Endodermal cell (in vitro differentiated cells): ENCODE measurements at places on chromosomes 2 and 18.

DNA sequence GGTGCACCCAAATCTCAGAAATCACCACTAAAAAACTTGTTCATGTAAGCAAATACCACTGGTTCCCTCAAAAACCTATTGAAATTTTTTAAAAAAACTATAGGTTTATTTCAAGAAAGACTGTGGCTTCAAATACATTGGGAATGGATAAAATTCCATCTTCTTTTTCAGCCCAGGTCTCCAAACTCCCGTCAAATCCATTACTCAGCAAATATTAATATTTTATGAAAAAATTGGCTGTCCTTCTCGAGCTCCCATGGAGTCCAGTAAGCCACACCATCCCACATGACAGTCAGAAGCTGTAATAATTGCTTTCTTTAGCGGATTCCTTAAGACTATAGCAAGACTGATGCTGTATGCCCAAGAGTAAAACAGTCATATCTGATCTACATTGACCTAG, 204.4 kb upstream of the DOK6 start:
- H3K27ac ChIP-seq, result no peak overlapping the region
- DNase-seq, result no peak
- no peaks in the 10 kb centered on the region for H3K4me1 ChIP-seq
- no peaks in the 10 kb centered on the region for H3K36me3 ChIP-seq

- H3K27ac ChIP-seq, result no peak overlapping the region
- H3K36me3 ChIP-seq, result peaks cover 40% of the 10 kb centered on the region
- DNase-seq, result peak; percentile 79
- H3K4me3 ChIP-seq, result no peak overlapping the region
- no peaks in the 10 kb centered on the region for H3K27me3 ChIP-seq
These were observed 41.8 kb downstream of the TGFBRAP1 start for GRCh38 chr2:105287692-105288091.

DNA sequence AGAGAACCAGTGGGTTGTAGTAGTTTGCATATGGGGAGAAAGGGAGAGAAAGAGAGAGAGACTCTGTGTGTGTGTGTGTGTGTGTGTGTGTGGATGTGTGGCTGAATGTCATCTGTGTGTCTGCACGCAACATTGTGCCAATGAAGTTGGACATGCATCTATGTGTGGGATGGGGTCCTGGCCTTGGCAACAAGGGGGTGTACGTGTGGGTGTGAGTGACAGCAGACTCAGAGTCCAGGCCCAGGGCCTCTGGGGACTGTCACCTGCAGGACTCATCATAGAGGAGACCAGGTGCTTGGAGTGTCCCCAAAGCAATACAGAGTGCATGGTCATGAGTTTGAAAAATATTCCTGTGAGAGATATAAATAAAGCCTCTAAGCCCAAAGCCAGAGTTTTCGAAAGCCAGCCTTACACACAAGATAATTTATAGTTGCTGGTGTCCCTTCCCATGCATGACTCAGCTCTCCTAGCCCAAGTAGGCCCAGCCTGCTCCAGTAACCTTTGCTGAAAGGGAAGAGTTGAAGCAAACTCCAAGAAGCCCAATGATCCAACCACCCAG, 59.9 kb downstream of the TNP1 start:
- DNase-seq, result no peak
- H3K27me3 ChIP-seq, result no peaks in the 10 kb centered on the region
- no peaks in the 10 kb centered on the region for H3K36me3 ChIP-seq
- no peak overlapping the region for H3K27ac ChIP-seq
- H3K4me1 ChIP-seq, result no peaks in the 10 kb centered on the region

- no peaks in the 10 kb centered on the region for H3K4me1 ChIP-seq
- no peaks in the 10 kb centered on the region for H3K27me3 ChIP-seq
- no peaks in the 10 kb centered on the region for H3K36me3 ChIP-seq
- no peak for DNase-seq
These were observed 48.0 kb upstream of the RAB1A start for GRCh38 chr2:65177751-65178442.

GRCh38 chr18:26700728-26701127, 152.4 kb upstream of the KCTD1 start:
- no peaks in the 10 kb centered on the region for H3K36me3 ChIP-seq
- H3K4me1 ChIP-seq, result peaks cover 15% of the 10 kb centered on the region
- peak overlapping the region; percentile 42 for H3K4me3 ChIP-seq

- no peaks in the 10 kb centered on the region for H3K27me3 ChIP-seq
- peaks cover 72% of the 10 kb centered on the region for H3K36me3 ChIP-seq
- no peak overlapping the region for H3K27ac ChIP-seq
- DNase-seq, result no peak
- no peaks in the 10 kb centered on the region for H3K4me1 ChIP-seq
These were observed 10.7 kb downstream of the MFF start for GRCh38 chr2:227335713-227336112.

DNA sequence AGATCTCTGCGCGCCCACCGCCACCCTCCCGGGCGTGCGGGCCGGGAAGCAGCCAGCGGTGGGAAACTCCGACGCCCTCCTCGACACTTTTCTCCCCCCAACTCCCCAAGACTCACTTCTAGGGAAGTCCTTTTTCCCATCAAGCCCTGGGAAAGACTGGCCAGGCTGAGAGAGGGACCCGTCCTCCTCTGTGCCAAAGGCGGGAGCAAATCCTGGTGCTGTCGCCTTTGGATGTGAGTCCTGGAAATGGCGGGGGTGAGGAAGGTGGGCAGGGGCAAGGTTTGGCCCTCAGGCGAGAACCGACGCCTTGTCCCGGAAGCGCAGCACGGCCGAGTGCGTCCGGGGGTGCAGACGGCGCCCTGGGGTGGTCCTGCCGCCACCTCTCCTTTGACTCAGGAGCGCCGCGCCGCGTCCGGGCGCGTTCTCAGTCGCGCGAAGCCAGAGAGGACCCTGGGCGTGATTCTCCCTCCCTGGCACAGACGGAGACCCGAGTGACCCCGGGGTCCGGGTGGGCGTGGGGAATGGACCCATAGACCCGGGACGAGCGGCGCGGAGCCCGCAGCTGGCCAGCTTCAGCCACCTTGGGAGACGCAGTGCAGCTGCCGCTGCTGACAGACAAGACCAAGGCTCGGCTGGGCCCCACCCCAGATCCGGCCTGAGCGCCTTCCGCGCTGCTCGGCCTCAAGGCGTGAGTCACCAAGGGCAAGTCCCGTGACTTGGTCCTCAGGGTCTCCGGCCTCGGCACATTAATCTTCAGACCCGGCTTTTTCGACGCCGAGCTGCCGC, 3.5 kb upstream of the LBX2 start:
- peak; percentile 90 for DNase-seq
- peak overlapping the region; percentile 76 for H3K4me3 ChIP-seq
- H3K4me1 ChIP-seq, result peaks cover 4% of the 10 kb centered on the region
- H3K27me3 ChIP-seq, result peaks cover 80% of the 10 kb centered on the region
- H3K27ac ChIP-seq, result no peak overlapping the region

- H3K4me3 ChIP-seq, result no peak overlapping the region
- no peak for DNase-seq
- no peak overlapping the region for H3K27ac ChIP-seq
These were observed 20.2 kb downstream of the NFE2L2 start for GRCh38 chr2:177244244-177244771.

DNA sequence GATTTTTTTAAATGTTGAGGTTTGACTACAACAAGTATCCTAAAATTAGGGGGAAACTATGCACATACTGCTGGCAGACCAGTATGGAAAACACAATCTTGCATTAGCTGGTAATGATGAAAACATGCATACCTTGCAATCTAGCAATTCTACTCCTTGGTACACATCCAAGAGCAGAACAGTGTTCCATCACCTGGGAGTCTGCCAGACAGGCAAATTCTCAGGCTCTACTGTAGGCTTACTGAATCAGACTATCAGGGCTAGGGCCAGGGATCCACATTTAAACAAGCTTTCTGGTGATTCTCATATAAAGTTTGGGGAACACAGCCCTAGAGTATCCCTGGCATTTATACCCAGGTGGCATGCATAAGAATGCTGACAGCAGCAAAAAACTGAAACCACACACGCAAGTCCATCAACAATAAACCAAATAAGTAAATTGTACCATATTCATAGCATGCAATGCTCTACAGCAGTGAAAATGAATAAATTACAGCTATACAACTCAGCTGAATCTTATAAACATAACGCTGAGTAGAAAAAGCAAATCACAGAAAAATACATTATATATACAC, 13.6 kb downstream of the CDH2 start:
- DNase-seq, result no peak
- H3K4me1 ChIP-seq, result peaks cover 53% of the 10 kb centered on the region
- H3K36me3 ChIP-seq, result peaks cover 69% of the 10 kb centered on the region
- peak overlapping the region; percentile 58 for H3K4me3 ChIP-seq
- no peaks in the 10 kb centered on the region for H3K27me3 ChIP-seq

- H3K36me3 ChIP-seq, result no peaks in the 10 kb centered on the region
- H3K27me3 ChIP-seq, result no peaks in the 10 kb centered on the region
- H3K4me3 ChIP-seq, result no peak overlapping the region
- H3K27ac ChIP-seq, result no peak overlapping the region
These were observed 153.3 kb upstream of the KYNU start for GRCh38 chr2:142724186-142724585.

DNA sequence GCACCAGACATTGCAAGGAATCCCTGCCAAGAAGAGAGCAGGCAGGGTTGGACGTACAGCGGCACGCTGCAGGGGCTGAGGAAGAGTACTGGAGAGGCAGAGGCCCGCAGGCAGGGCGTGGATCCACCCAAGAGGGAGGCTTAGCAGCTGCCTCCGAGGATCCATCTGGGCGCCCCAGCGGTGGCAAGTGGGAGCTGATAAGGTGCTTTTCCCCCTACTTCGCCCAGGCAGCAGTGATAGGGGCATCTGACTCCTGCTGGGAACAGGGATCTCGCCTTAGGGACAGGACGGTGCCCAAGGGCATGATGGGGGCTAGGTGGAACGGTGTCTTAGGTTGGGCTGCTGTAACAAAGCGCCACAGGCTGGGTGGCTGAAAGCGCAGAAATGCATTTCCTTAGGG, 67.4 kb upstream of the HS6ST1 start:
- peaks cover 13% of the 10 kb centered on the region for H3K4me1 ChIP-seq
- no peaks in the 10 kb centered on the region for H3K36me3 ChIP-seq
- no peaks in the 10 kb centered on the region for H3K27me3 ChIP-seq
- DNase-seq, result no peak
- H3K4me3 ChIP-seq, result no peak overlapping the region
- H3K27ac ChIP-seq, result no peak overlapping the region

DNA sequence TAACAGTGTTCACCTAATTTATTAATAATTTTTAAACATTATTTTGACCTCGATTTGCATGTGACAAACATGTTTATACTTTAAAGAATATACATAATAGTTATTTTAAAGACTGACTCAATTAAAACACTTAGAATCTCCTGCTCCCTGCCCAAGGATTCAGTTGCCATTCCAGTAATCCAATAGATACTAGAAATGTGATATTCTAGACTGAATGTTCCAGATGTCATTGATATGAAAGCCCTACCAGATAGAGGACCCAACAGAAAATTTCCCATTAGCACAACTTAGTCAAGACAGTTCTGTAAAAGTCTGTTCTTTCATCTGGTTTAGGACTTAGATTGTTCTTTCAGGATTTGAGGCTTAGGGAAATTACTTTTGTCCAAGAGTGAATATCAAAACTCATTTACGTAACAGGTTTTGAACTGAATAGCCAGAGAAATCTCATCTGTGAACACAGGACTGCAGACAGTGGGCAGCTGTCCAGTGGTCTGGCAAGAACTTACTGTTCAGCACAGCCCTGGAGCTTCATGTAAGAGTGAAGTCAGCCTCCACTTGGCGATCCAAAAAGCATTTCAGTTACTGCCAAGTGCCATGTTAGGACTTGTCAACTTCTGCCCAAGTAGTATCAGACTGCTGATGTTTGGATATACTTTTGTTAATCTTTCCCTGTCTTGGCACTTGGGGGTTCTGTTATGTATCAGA, 77.5 kb downstream of the OSBPL6 start:
- H3K4me3 ChIP-seq, result no peak overlapping the region
- no peaks in the 10 kb centered on the region for H3K36me3 ChIP-seq
- H3K4me1 ChIP-seq, result peaks cover 9% of the 10 kb centered on the region
- H3K27me3 ChIP-seq, result no peaks in the 10 kb centered on the region
- no peak for DNase-seq

- no peak for DNase-seq
- H3K4me1 ChIP-seq, result peaks cover 4% of the 10 kb centered on the region
- H3K27me3 ChIP-seq, result peaks cover 50% of the 10 kb centered on the region
- no peaks in the 10 kb centered on the region for H3K36me3 ChIP-seq
- H3K4me3 ChIP-seq, result no peak overlapping the region
These were observed 56.7 kb upstream of the ZDBF2 start for GRCh38 chr2:206217743-206218142.

DNA sequence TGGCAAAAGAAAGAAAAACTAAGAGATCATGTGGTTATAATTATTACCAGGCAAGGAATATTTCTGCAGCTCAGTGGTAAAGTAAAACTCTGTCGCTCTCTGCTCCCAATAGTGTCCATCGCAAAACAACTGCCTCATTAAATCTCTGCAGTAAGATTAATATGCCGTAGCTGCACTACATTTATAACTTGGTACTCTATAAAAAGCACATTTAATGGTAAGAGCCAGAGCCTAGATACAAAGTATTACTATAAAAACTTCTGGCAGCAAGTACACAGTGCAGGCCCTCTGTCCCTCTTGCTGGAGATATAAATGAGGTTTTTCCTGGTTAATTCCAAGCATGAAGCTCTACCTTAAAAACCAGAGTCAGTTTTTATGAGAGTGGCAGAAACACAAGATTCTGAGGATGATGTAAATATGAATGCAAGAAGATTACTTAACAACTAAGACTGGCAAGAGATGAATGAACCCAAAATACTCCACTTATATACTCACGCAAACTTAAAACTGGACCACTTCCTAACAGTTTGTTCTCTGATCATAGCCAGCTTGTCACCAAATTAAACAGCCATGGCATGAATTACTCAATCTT, 25.5 kb downstream of the ZNF521 start:
- peaks cover 3% of the 10 kb centered on the region for H3K4me1 ChIP-seq
- no peak overlapping the region for H3K4me3 ChIP-seq
- peaks cover 3% of the 10 kb centered on the region for H3K36me3 ChIP-seq
- H3K27me3 ChIP-seq, result no peaks in the 10 kb centered on the region

- no peak overlapping the region for H3K4me3 ChIP-seq
- no peaks in the 10 kb centered on the region for H3K27me3 ChIP-seq
- no peak overlapping the region for H3K27ac ChIP-seq
- H3K4me1 ChIP-seq, result no peaks in the 10 kb centered on the region
- DNase-seq, result no peak
- no peaks in the 10 kb centered on the region for H3K36me3 ChIP-seq
These were observed 581.4 kb downstream of the SOCS6 start for GRCh38 chr18:70870292-70870691.

DNA sequence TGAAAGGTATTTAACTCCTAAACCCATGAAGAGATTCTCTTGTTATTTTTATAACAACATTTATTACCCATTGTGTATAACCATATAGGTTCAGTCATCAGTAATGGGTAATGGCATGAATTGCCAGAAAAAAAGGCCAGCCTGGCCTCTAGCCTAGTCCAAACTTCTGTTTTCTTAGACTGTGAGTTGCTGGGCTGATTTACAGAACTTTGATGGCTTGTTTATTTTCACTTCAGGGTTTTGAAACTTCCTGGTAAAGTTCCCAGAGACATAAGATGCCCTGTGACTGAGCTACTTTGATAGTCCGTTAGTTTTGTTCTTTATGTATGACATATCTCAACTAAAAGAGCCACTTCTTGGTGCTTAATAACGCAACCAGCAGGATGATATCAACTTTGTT, 164.8 kb downstream of the METTL4 start:
- H3K4me1 ChIP-seq, result no peaks in the 10 kb centered on the region
- no peak overlapping the region for H3K4me3 ChIP-seq
- no peaks in the 10 kb centered on the region for H3K36me3 ChIP-seq
- DNase-seq, result no peak
- no peaks in the 10 kb centered on the region for H3K27me3 ChIP-seq

- no peak overlapping the region for H3K27ac ChIP-seq
- no peaks in the 10 kb centered on the region for H3K27me3 ChIP-seq
- no peaks in the 10 kb centered on the region for H3K36me3 ChIP-seq
- DNase-seq, result no peak
- no peaks in the 10 kb centered on the region for H3K4me1 ChIP-seq
These were observed 85.7 kb downstream of the SLC4A3 start for GRCh38 chr2:219713110-219713509.
